AG04449 (cell line): ENCODE measurements at places on chromosomes 1 and 21.

GRCh38 chr1:202214089-202214843, 20.7 kb downstream of the LGR6 start:
- DNase-seq = no peak

- no peak for DNase-seq
These were observed 160.9 kb downstream of the GABPA start for GRCh38 chr21:25895565-25896205.

DNA sequence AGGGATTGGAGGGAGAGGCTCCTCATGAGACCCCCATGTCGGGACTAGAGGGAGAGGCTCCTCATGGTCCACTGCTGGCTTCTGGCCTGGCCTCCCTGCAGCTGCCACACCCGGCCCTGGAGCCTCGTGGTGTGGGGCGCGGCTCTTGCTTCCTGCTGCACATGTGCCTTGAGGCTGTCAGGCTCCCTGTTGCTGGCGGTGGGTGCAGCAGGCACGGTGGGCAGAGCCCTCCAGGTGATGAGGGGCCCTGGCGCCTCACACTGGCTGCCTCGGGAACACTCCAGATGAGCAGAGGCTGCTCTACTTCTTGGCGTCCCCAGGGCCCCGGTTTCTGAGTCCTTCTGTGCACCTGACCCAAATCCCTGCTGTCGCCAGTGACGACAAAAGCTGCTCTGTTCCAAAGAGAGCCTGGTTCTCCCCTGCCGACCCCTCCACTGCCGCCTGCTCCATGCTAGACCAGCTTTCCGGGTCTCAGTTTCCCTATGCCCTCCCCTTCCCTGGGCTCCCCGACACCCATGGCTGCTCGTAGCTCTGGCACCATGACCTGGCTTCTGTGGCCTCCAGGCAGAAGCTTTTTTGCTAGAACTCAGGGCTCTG, 9.7 kb upstream of the ATAD3B start:
- no peak for DNase-seq

DNA sequence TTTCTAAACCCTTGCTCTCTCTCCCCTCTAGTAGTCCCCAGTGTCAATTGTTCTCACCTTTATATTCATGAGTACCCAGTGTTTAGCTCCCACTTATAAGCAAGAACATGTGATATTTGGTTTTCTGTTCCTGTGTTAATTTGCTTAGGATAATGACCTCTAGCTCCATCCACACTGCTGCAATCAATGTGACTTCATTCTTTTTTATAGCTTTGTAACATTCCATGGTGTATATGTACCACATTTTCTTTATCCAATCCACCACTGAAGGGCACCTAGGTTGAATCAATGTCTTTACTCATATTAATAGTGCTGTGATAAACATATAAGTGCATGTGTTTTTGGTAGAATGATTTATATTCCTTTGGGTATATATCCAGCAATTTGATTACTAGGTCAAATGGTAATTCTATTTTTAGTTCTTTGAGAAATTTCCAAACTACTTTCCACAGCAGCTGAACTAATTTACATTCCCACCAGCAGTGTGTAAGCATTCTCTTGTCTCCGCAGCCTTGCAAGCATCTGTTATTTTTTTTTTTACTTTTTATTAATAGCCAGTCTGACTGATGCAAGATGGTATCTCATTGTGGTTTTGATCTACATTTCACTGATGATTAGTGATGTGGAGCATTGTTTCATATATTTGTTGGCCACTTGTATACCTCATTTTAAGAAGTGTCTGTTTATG, 277.8 kb downstream of the LTN1 start:
- peak; percentile 82 for DNase-seq

DNA sequence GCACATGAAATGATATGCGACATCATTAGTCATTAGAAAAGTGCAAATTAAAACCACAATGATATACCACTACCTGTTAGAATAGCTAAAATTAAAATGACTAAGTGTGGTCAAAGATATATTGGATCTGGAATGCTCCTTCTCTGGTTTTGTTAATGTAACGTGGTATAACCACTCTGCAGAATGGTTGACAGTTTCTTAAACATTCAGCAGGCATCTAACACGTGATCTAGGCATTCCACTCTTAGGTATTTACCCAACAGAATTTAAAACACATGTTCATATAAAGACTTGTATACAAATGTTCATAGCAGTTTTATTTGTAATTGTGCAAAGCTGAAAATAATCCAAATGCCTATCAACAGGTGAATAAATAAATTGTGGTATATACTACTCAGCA, 165.0 kb upstream of the PLXNA2 start:
- no peak for DNase-seq

DNA sequence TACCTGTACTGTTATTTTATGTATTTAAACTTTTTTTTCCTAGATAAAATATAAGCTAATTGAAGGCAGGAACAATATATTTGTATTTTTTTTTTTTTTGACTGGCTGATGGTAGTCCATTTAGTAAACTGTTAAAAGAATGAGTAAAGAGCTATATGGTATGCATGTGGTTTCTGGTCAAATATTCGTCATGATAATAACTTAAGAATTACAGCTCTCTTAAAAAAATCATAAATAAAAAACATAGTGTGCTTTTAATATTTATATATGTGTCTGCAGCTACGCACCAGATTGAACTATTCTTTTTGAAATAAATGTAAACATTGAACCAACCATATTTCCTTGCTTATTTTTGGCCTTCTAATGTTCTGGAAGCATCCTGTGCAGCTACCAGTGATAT, 272.3 kb upstream of the C1orf105 start:
- DNase-seq = no peak

- DNase-seq = no peak
These were observed 9.0 kb downstream of the SLC1A7 start for GRCh38 chr1:53133261-53134041.

- DNase-seq = no peak
These were observed 5.9 kb upstream of the STUM start for GRCh38 chr1:226542623-226543103.

GRCh38 chr1:1399872-1400575, 889 bp upstream of the CCNL2 start:
- no peak for DNase-seq

- no peak for DNase-seq
These were observed 99.7 kb upstream of the DYNLT5 start for GRCh38 chr1:66652556-66652955.

DNA sequence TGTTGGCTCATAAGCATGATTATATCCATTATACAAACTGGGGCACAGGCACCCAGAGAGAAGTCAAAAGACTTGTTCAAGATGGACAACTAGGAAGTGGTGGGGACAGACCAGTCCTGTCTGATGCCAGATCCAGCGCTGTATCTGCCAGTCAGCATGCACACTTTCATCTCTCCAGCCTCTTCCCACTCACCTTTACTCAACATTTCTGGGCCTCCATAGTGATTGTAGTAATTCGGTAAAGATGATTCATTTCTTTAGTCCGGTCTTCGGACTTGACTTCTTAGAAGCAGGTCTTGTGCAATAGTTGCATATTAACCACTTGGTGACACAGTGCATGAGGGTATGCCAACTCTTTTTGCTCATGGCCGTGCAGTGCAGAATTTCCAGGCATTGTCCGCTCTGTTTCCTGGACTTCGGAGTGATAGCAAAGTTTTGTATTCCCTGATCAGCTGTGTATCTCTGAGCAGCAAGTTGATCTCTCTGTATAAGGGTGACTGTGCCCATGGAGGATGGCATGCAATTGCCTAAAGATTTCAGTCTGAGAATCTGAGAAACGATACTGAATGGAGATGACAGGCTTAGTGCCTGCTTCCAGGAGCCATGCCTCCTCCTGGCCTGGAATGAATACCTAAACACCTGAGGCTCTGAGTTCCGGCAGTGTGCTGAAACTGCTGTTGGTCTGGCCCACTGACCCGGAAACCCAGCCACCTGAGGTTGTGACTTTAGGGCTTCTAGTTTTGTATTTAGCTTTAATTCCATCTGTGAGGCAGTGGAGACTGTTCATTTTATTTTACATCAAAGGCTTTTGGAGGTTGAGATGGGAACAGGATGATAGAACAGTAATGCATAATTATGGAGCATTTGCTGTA, 39.0 kb downstream of the GALNT2 start:
- no peak for DNase-seq

DNA sequence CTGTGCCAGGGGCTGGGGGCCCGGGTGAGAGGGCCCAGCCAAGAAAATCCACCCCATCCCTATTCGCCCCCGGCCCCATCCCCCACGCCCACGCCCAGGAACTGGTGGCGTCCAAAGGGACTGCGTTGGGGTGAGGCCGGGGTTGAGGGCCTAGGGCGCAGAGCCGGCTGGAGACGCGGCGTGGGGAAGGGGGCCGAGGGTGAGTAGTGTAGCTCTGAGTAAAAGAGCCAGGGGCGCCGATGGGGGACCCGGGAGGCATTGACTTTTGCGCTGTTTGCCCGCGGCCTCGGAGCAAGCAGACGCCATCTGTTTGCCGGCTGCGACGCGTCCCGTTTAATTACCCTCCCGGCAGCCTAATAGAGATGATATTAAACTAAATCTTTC, 3.5 kb upstream of the DMRTA2 start:
- DNase-seq = no peak

DNA sequence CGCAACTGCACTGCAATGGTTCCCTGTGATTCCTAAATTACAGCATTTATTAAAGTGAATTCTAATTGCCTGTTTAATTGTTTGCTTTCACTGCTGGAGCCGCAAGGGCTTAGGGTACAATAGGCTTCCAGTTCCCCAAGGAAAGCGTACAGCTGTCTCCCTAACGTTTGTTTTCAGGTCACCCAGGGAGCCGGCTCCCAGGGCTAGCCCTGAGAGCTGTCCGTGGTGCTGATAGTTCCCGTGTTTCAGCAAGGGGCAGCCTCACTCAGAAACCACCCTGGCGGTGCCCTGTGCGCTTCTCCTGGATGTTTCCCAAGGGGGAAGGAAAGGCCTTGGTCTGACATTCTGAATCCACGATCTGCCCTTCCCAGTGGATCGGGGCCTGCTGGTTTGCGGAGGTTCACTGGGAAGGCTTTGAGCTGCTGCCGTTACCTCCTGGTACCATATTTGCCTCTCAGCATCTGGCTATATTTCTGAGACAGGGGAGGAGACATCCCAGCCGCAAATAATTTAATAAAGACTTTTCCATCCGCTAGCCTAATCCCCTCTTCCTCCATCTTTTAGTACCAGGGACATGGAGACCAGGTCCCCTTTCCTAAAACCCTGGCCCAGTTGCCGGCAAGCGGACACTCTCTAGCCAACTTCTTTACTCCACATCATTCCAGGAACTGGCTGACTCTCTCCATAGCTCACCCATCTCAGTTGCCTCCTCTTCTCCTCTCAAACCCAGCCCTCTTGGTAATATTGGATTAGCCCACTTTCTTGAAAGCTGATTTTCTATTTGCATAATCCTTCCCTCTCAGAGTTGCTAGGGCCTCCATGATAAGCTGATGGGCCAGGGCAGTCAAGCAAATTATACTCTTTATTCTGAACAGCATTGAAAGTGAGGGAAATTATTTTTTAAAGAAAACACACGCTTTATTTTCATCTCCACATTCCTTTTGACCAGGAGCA, 149.0 kb downstream of the IGSF21 start:
- no peak for DNase-seq

- DNase-seq = peak; percentile 12
These were observed 133.4 kb downstream of the COP1 start for GRCh38 chr1:176073524-176074157.

GRCh38 chr1:153728305-153729066, 636 bp downstream of the INTS3 start:
- no peak for DNase-seq

DNA sequence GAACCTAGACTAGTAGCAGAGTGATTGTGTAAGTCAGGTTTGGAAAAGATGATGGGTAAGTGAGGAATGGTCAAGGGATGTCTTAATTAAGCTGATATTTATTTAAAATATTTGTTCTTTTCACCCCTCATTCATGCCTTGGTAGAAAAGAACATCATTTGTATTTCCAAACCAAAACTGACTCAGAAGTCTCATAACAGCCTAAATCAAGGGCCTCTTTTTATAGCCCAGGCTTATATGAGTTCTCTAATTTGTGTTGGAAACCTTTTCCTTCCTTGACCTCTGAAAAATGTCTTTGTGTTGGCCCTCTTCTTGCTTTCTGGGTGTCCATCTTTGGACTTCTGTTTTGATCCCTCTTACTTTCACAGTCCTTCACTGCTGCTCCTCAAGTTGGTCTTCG, 1428.2 kb downstream of the MRPL39 start:
- no peak for DNase-seq
